ENCODE measurements at places on chromosomes 2 and 18.
A peak's percentile ranks its signal among the peaks of the same experiment; 100 is the strongest.

- no peak overlapping the region for H3K4me3 ChIP-seq
- H3K27ac ChIP-seq: no peak overlapping the region
- DNase-seq: no peak
These were observed 533.0 kb downstream of the TMX3 start for GRCh38 chr18:68181956-68182355.

GRCh38 chr2:131076707-131077106 lies 16.6 kb downstream of the FAM168B start:
- DNase-seq: no peak
- H3K27me3 ChIP-seq: no peaks in the 10 kb centered on the region
- no peak overlapping the region for H3K4me3 ChIP-seq
- H3K27ac ChIP-seq: no peak overlapping the region
- H3K36me3 ChIP-seq: peaks cover 18% of the 10 kb centered on the region

GRCh38 chr2:108564510-108564909 lies 30.2 kb downstream of the LIMS1 start:
- peaks cover 18% of the 10 kb centered on the region for H3K4me1 ChIP-seq
- no peak overlapping the region for H3K27ac ChIP-seq
- H3K36me3 ChIP-seq: peaks cover 4% of the 10 kb centered on the region

DNA sequence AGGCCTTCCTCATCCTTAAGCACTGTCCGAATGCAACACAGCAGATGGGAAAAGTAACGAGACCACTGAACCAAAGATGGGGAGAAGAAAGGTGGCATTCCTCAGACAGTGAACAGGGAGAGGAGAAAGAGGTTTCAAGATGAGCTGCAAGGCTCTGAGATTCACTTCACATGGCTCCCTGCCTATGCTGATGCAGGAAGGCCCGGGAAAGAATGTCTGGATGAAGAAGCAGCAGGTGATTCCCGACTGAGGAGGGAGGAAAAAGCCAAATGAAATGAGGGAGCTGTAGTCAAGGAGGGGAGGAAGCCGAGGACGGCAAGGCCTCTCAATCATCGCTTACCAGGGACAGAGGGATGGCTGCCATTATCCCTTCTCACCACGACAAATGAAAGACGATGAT lies 98.5 kb upstream of the BOD1L2 start:
- peaks cover 4% of the 10 kb centered on the region for H3K36me3 ChIP-seq
- H3K27me3 ChIP-seq: no peaks in the 10 kb centered on the region
- DNase-seq: no peak
- no peaks in the 10 kb centered on the region for H3K4me1 ChIP-seq

DNA sequence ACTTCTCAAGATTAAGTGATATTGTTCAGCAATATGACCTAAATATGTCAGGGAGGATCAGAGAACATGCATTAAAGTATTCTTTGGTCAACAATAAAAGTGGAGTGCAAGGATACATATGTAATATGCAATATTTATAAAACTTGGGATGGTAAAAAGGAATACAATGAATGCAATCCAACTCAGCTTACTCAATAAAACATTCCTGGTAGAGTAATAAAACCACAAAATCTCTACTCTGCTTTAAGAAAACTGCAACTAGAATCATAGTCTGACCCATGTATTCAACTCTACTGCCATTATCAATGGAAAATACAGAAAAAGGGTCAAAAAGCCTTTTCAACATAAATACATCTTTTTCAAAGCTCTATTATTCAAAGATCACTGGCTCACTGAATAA lies 11.6 kb downstream of the IRS1 start:
- H3K4me1 ChIP-seq: peaks cover 62% of the 10 kb centered on the region
- H3K4me3 ChIP-seq: no peak overlapping the region
- peaks cover 15% of the 10 kb centered on the region for H3K36me3 ChIP-seq

DNA sequence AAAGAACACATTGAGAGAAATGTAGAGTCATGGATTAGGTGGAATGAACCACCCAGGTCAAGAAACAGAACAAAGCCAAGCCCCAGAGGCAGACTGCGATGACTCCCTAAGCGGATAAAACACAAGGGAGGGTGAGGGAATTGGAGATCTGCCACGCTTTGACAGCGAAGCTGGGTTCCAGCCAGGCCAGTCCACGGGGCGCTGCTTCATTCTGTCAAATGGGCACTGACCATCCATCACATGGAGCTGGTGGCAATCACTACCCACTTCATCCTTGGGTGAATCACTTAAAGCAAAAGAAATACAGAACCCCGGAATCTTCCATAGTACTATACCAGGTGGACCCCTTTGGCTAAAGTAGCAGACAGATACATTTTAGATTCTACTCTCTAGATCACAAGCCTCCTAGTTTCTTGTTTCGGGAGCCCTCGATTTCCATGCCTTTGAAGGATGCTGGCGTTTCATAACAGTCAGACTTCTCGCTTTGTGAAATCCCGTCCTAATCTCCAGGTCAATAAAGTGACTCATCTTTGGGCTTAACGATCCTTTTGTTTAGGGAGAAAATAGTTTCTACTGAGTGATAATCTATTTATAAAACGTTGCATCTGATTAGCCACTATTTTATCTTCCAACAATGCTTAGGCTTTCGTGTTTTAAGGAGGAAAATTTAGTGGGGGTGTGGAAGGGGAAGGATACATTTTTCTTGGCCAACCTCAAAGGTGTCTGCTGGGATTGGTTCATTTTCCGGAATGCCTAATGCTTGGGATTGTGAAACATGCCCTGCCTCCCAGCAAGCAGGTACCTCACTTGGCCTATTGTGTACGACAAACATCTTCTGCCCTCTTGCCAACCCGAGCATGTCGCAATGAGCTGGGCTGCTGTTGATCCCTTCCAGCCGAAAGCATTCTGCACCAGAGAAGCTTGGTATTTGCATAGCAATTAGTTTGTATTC lies 44.1 kb upstream of the HDAC4 start:
- no peak overlapping the region for H3K4me3 ChIP-seq
- H3K36me3 ChIP-seq: peaks cover 9% of the 10 kb centered on the region
- no peak for DNase-seq
- no peak overlapping the region for H3K27ac ChIP-seq
- peaks cover 28% of the 10 kb centered on the region for H3K4me1 ChIP-seq

GRCh38 chr2:3806730-3807129 lies 103.4 kb downstream of the DCDC2C start:
- peaks cover 3% of the 10 kb centered on the region for H3K36me3 ChIP-seq
- H3K27me3 ChIP-seq: no peaks in the 10 kb centered on the region
- peaks cover 6% of the 10 kb centered on the region for H3K4me1 ChIP-seq
- H3K27ac ChIP-seq: peak overlapping the region; percentile 58
- no peak overlapping the region for H3K4me3 ChIP-seq

- no peak overlapping the region for H3K4me3 ChIP-seq
- no peaks in the 10 kb centered on the region for H3K27me3 ChIP-seq
- H3K36me3 ChIP-seq: peaks cover 17% of the 10 kb centered on the region
- H3K27ac ChIP-seq: no peak overlapping the region
These were observed 25.2 kb upstream of the CYP27A1 start for GRCh38 chr2:218756599-218757377.

DNA sequence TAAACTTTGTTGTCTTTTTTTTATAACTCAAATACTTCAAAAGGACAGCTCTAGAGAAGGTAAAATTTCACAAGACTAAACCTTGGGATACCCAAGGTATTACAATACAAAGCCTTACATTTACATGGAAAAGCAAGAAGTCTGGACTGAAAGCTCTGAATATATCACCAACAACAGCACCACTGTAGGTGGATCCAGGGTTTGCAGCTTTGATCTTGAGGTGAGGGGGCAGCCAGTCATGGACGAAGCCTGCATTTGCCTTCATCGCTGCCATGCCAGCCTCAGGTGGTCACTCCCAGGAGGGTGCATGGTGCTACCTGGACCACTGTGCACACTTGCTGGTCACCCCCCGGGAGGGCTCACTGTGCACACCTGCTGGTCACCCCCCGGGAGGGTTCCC lies 36.6 kb downstream of the RBFA start:
- no peaks in the 10 kb centered on the region for H3K27me3 ChIP-seq
- DNase-seq: no peak
- no peaks in the 10 kb centered on the region for H3K4me1 ChIP-seq

DNA sequence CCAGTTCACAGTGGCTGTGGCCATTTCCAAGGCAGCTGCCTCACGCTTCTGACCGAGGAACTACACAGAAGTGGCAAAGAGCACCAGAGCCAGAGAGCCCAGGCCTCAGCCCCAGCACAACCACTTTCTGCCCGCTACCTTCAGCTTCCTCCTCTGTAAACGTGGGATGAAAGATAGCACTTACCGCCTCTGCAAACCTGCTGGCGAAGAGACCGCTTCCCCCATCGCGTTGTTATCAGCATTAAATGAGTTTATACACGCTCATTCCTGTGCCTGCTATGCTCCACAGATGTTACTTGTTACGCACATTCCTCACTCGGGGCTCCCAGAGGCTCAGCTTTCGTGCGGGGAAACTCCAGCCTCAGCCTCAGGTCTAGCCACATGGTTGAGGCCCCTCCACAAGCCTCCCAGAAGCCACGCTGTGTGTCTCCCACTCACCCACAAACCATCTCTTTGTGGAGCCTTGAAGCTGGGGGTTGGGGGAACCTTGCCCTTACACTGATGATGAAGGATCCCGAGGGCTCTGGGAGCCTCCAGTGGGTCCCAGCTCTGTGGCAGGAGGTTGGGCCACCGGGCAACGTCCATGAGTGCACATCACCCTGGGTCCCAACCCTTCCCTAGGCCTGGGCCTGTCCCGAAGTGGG lies 63.3 kb upstream of the SMAD7 start:
- no peaks in the 10 kb centered on the region for H3K36me3 ChIP-seq
- peaks cover 24% of the 10 kb centered on the region for H3K4me1 ChIP-seq
- no peak for DNase-seq

DNA sequence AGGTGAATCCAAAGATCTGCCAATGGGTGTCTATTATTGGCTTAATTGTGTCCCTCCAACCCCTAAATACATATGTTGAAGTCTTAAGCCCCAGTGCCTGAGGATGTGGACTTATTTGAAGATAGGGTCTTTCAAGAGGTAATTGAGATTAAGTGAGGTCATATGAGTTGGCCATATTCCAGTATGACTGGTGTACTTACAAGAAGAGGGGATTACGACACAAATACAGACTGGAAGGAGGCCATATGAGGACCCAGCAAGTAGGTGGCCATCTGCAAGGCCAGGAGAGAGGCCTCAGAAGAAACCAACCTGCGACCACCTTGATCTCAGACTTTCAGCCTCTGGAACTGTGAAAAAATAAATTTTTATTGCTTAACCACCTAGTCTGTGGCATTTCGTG lies 121.1 kb upstream of the FN1 start:
- DNase-seq: no peak
- H3K27ac ChIP-seq: no peak overlapping the region
- H3K4me1 ChIP-seq: no peaks in the 10 kb centered on the region
- H3K27me3 ChIP-seq: no peaks in the 10 kb centered on the region
- H3K4me3 ChIP-seq: no peak overlapping the region

DNA sequence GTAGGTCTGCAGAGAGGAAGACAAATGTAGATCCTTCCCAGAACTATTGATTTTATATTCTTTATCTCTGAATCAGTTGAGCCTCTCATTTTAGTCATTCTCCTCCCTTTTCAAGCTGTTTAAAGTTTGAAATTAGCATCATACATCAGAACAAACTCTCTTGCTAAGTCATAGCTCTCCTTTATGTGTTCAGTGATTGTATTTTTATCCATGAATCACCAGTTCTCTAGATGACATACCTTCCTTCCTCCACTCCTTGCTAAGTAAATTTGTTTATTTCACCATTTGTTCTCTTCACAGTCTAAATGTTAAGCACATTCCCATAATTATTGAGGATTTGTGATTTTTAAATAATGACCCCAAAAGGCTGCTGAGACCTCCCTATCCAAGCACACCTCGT lies 63.5 kb upstream of the RAPGEF4 start:
- H3K36me3 ChIP-seq: peaks cover 2% of the 10 kb centered on the region
- H3K27ac ChIP-seq: no peak overlapping the region
- DNase-seq: no peak
- no peak overlapping the region for H3K4me3 ChIP-seq

- no peak overlapping the region for H3K27ac ChIP-seq
- no peak for DNase-seq
- peaks cover 5% of the 10 kb centered on the region for H3K4me1 ChIP-seq
- H3K27me3 ChIP-seq: no peaks in the 10 kb centered on the region
- H3K36me3 ChIP-seq: no peaks in the 10 kb centered on the region
These were observed 215.5 kb downstream of the CYP26B1 start for GRCh38 chr2:71932037-71932779.

GRCh38 chr2:188576651-188577050 lies 285.0 kb downstream of the GULP1 start:
- DNase-seq: no peak
- peaks cover 9% of the 10 kb centered on the region for H3K36me3 ChIP-seq
- no peaks in the 10 kb centered on the region for H3K4me1 ChIP-seq
- H3K27ac ChIP-seq: no peak overlapping the region

- no peaks in the 10 kb centered on the region for H3K36me3 ChIP-seq
- peaks cover 19% of the 10 kb centered on the region for H3K4me1 ChIP-seq
- DNase-seq: no peak
- H3K27ac ChIP-seq: no peak overlapping the region
These were observed 2.9 kb upstream of the INHBB start for GRCh38 chr2:120343100-120343432.

DNA sequence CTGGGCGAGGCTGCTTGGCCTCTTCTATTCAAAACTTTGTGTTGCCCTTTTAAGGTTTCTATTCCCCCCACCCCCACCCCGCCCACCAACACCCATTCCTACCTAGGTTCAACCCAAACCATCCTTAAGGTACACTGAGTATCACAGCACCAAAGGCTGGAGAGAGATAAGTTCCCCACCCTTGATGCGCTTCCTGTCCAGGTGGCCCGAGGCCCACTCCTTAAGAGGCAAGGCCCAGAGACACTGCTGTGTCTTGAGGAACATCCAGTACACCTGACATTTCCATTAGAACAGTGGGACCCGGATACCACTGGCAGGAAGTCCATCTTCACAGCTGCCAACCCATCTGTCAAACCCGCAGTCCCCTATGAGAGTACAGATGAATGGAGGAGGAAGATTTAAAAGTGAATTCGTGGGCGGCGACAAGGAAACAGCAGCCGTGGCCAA lies 277 bp upstream of the INPP1 start:
- H3K4me3 ChIP-seq: peak overlapping the region; percentile 86
- peak overlapping the region; percentile 91 for H3K27ac ChIP-seq
- H3K27me3 ChIP-seq: no peaks in the 10 kb centered on the region
- H3K36me3 ChIP-seq: no peaks in the 10 kb centered on the region

- H3K4me3 ChIP-seq: no peak overlapping the region
- no peaks in the 10 kb centered on the region for H3K27me3 ChIP-seq
- H3K36me3 ChIP-seq: peaks cover 5% of the 10 kb centered on the region
- no peaks in the 10 kb centered on the region for H3K4me1 ChIP-seq
- H3K27ac ChIP-seq: peak overlapping the region; percentile 60
These were observed 59.5 kb upstream of the THUMPD2 start for GRCh38 chr2:39838589-39838988.

DNA sequence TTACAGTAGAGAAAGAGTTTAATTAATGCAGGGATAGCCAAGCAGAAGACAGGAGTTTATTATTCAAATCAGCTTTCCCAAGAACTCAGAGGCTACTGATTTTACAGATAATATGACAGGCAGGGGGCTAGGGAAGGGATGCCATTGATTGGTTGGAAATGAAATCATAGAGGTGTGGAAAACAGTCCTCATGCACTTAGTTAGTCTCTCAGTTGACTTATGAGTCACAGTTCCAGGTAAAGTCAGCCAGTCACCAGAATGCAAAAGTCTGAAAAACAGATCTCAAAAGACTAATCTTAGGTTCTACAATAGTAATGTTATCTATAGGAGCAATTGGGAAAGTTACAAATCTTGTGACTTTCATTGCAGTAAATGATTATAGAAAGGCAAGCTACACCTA lies 676.4 kb upstream of the CHAC2 start:
- H3K36me3 ChIP-seq: no peaks in the 10 kb centered on the region
- no peaks in the 10 kb centered on the region for H3K4me1 ChIP-seq
- H3K27me3 ChIP-seq: no peaks in the 10 kb centered on the region
- H3K4me3 ChIP-seq: no peak overlapping the region
- H3K27ac ChIP-seq: no peak overlapping the region
- DNase-seq: no peak

- peaks cover under 1% of the 10 kb centered on the region for H3K36me3 ChIP-seq
- no peaks in the 10 kb centered on the region for H3K27me3 ChIP-seq
- H3K27ac ChIP-seq: no peak overlapping the region
- H3K4me1 ChIP-seq: peaks cover 6% of the 10 kb centered on the region
These were observed 135.6 kb downstream of the RBMS1 start for GRCh38 chr2:160358046-160358445.
